ENCODE measurements at places on chromosomes 11 and 22.

DNA sequence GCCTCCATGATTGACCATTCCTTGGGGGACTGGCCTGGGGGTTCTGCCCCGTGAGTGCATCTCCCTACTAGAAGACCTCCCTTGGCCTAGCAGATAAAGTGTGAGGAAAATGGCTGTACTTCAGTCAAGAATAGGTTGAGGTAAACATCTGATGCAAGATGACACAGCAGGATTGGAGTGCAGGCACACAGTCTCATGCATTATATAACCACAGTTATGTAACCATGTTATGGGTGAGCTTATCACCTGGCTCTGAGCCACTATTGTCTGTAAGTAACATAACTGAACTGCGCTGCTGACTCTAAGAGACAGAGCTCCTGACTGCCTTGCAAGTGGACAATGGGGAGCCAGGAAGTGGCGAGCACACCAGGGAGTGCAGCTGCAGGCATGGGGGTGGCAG is 378.7 kb upstream of the ANO5 start:
- no peak for DNase-seq

DNA sequence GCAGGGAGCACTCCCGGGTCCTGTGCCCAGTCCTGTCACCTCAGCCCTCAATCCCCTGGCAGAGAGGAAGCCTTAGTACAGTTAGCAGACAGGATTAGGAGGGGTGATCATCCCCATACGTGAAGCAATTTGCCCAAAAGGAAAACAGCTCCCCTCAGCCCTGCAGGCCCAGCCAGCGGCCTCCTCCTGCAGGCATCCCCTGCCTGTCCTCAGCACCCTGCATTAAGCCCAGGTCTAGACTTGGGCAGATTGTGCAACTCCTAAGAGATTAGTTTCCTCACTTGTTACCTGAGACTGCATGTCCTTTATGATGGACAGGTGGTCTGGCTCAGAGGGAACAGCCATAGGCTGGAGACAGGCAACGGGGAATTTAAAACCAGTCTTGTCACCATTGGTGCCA is 95.5 kb upstream of the TMEM45B start:
- no peak for DNase-seq

DNA sequence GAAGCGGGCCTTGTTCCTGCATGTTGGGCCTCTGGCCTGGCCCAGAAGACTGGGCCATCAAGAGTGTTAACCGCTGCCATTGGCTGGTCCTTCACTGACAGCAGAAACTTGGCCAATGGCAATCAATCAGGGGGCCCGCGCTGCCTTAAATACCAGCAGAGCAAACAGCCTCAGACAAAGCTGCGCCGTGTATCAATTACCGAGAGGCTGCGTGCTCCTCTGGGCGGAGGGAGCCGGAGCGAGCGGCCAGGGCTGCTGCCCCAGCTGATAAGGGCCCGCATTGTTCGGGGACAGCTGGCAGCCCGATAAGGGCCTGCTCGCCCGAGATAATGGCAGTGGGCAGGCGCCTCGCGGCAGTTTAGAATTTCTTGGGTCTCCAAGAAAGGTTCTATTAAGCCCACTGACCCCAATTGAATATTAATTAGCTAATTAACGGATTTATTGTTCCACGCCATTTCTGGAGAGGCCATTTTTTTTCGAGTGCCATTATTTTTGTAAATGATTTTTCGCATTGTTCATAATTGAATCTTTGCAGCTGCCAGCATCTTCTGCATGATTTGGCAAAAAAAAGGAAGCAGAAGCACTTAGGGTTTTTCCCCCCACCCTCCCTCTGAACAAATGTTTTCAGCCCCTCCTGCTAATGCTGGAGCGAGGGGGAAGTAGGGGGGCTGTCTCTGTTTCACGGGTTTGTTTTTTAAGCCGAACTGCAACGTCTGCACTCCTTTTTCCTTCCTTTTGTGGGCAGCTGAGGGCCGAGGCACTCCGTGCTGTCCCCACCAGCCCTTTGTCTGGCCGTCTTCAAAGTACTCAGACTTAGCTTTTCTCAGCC is 37.6 kb upstream of the RIC3 start:
- peak; percentile 97 for DNase-seq

GRCh38 chr22:33020721-33021120 is 37.5 kb downstream of the SYN3 start:
- DNase-seq: no peak

DNA sequence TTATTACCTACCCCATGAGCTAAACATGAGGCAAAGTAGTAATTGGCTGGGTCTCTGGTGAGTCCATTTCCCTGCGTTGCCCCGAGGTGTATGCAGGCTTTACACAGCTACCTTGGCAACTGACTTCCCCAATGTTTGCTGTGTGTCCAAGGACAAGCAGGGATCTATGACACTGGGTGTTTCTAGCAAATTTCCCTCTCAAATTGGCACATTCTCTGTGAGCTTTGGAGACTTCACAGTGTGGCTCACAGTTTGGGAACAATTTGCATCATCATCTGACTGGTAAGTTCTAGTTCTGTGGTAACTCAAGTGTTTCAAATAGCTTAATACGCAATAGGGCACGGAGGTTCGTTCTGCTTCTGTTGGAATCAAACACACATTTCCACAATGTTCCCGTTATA is 12.5 kb downstream of the NNMT start:
- no peak for DNase-seq

- DNase-seq: no peak
These were observed 98.3 kb upstream of the TP53AIP1 start for GRCh38 chr11:129040934-129041333.

- DNase-seq: no peak
These were observed 14.3 kb upstream of the HPX start for GRCh38 chr11:6455070-6455469.

DNA sequence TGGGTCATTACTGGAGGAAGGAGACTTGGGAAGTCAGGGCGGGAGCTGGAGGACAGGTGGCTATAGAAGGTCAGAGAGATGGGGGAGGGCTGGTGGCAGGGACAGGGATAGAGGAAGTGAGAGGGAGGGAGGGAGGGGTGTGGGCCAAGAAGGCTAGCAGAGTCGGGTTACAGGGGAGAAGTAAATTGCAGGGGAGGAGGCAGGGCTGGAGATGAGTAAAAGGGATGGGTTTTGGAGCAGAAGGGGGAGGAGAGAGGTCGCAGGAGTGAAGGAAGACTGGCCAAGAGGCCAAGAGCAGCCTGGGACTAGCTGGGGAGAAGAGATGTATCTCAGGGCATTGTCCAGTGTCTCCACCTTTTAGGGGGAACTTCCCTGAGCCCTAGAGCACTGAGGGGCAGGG is 33.0 kb downstream of the LRRC10B start:
- DNase-seq: no peak

GRCh38 chr22:32334660-32335365 is 22.9 kb upstream of the RFPL3 start:
- no peak for DNase-seq

DNA sequence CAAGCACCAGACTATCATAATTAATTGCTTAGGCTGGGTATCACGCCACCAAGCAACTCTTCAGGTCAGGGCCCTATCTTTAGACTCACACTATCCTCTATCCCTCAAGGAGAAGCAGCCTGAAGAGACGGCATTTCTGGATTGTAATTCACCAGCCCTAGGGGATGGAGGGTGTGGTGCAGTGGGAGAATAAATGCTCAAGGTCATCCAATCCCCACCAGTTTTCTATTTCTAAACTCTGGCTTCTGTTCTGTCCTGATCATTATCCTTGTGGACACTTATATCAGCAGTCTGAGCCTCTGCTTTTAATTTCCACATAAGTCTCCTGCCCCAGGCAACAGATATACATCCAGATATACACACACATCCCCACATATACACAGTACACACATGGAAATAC is 13.1 kb upstream of the SIK2 start:
- DNase-seq: no peak

DNA sequence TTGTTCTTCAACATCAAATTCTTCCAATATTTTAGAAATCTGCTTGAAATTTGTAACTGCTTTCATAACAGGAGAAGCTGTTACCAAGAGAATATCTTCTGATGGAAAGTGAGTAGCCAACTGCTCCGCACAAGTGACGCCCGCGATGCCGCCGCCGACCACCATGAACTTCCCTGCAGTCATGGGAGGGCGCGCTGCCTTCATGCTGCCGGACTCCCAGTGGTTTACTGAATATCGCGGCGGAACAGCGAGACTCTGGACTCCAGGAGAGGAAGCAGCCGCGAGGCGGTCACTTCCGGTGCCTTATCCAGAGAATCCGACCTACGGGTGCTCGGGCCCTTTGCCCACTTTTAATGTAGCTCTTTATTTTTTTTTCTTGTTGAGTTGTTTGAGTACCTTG is 190.6 kb downstream of the GUCY1A2 start:
- no peak for DNase-seq

GRCh38 chr11:128905345-128906184 is 14.4 kb downstream of the KCNJ5 start:
- peak; percentile 6 for DNase-seq

DNA sequence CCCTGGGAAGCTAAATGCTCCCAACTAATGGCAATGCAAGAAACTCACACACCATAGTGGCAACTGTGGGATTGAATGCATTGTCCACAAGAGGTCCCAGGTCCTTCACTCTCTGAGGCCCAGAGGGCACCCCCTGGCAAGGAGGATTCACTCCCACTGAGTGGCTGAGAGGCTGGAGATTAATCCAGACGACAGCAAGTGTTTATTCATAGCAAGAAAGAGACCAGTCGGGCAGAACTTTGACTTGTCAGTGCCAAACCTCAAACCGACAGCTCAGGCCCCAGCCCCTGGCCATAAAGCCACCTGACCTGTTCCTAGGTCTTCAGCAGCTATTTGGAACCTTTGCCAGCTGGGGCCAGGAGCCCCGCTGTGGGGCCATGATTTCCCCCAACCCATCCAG is 54.5 kb upstream of the MPEG1 start:
- DNase-seq: no peak

DNA sequence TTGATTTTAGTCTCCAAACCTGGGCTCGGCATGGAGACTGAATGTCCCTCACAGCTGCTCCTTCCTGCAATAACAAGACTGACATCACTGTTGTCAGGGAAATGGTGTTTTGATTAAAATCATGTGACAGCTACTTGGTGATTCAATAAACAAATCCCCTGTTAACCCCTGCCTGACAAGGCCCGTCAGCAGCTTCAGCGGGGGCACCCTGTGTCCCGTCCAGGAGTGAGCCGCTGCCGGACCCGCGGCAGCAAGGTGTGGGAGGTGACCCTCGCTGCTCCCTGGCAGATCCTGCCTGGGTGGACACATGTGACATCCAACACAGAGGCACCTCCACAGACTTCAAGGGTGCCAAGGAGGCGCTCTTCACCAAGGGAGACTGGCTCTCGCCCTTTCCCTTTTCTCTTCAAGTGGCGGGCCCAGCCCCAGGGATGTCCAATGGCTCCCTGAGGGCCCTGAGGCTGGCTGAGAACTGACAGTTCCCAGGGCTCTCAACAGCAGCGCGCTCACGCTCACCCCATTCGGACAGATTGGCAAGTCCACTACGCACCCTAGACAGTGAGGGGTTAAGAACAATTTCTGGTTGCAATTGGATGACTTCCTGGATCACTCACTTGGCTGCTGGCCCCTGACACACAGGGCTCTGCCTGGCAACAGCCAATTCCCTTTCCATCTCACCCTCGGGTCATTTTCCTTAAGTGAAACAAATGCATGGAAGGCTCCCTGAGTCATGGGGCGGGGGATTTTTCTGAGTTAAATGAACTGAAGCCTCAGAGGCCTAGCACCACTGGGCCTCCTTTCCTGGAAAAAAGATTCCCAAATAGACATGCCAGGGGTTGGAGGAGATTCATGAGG is 30.7 kb downstream of the PPP2R1B start:
- peak; percentile 16 for DNase-seq

- no peak for DNase-seq
These were observed 5.6 kb downstream of the DERL3 start for GRCh38 chr22:23833017-23833751.

- peak; percentile 23 for DNase-seq
These were observed 49.7 kb downstream of the CD82 start for GRCh38 chr11:44615041-44615755.

- DNase-seq: no peak
These were observed 19.2 kb downstream of the ASCL2 start for GRCh38 chr11:2251138-2251537.

- DNase-seq: no peak
These were observed 589.8 kb downstream of the ETS1 start for GRCh38 chr11:127997594-127997993.

DNA sequence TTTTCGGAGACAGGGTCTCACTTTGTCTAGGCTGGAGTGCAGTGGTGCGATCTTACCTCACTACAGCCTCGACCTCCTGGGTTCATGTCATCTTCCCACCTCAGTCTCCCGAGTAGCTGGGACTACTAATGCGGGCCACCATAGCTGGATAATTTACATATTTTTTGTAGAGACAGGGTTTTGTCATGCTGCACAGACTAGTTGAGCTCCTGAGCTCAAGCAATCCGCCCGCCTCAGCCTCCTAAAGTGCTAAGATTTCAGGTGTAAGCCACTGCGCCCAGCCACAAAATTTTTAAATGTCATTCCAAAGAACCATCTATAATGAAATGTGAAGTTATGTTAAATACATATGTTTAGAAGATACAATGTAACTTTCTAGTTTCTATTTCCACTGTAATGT is 4747.7 kb upstream of the OR11H1 start:
- no peak for DNase-seq

GRCh38 chr11:18394928-18395734 is 768 bp downstream of the LDHA start:
- peak; percentile 59 for DNase-seq

DNA sequence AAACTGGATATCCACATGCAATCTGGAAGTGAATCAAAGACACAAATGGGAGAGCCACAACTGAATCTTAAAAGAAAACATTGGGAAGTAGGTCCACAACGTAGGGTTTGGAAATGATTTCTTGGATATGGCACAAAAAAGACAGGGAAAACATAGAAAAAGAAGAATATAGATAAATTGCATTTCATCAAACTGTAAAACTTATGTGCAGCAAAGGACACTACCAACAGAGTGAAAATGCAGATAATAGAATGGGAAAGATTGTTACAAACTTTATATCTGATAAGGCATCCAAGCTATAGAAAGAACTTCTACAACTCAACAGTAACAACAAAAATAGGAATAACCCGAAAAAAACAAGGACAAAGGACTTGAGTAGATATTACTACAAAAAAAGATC is 89.6 kb downstream of the ZNF280B start:
- no peak for DNase-seq

GRCh38 chr11:126452241-126453101 is 97.0 kb downstream of the ST3GAL4 start:
- DNase-seq: no peak

DNA sequence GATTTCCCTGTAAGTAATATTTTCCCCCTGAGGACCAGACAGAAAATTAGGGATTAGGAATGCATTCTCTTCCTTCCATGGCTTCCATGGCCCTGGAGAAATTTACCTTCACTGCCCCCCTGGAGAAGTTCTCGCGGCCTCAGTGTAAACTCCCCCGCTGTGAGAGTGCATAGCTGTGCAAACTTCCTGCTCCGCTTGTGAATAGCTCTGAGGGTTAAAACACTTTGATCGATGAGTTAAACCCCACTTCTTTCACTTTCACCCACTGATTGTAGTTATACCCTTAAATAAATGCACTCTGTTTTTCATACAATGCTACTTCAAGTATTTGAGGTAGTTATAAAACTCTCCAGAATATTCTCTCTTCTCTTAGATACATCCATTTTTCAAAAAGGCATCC is 190.8 kb downstream of the DSCAML1 start:
- no peak for DNase-seq

All from erythroblast (primary cell).